ENCODE measurements at places on chromosomes 5 and 9. TPM values are rescaled to one million over a fixed set of nuclear protein-coding genes. Genes with fewer than 3 reads are reported as not detected.
A peak's percentile ranks its signal among the peaks of the same experiment; 100 is the strongest.

The ANKRD18A gene
- not detected for total RNA-seq

The GFRA3 gene
- not detected for total RNA-seq

The PCDHGB2 gene
- total RNA-seq = 5.9 TPM

The CD180 gene
- total RNA-seq = not detected

The MYOZ3 gene
- 3.4 TPM for total RNA-seq

- no peak for DNase-seq
Observed at GRCh38 chr5:68403301-68403700, 187.7 kb downstream of the PIK3R1 start.

The MARVELD2 gene
- total RNA-seq = not detected

The FBP2 gene
- not detected for total RNA-seq

The CATSPER3 gene
- not detected for total RNA-seq

The KCNV2 gene
- total RNA-seq = not detected

- no peak for DNase-seq
Observed at GRCh38 chr9:84702471-84702870, 32.9 kb downstream of the NTRK2 start.

DNA sequence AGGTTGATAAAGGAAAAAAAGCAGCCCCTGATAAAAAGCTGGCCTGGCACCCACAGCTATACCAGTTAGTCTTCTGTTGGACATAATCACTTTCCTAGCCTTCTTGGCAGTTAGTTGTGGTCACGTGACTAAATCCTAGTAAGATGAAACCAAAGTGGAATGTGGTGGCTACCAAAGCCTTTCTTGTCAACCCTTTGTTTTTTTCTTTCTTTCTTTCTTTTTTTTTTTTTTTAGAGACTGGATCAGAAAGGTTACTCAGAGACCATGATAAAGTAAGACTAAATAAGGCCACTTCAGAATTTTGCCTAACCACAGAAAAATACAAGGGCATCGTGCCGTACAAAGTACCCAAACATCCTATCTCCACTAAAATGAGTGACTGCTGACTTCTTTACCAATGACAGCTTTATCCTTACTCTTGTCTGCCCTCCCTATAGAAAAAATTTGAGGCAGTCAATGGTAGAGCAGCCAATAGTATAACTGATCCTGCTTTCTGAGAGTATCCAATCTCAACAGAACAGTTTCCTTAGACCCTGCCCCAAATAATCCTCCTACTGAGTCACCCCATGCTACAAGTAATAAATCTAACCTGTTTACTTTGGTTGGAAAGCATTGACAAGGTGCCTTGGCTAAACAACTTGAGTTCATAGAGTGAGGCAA, 14.2 kb upstream of the KIF27 start:
- DNase-seq = no peak

GRCh38 chr5:173669483-173669882, 53.0 kb upstream of the BOD1 start:
- DNase-seq = no peak

DNA sequence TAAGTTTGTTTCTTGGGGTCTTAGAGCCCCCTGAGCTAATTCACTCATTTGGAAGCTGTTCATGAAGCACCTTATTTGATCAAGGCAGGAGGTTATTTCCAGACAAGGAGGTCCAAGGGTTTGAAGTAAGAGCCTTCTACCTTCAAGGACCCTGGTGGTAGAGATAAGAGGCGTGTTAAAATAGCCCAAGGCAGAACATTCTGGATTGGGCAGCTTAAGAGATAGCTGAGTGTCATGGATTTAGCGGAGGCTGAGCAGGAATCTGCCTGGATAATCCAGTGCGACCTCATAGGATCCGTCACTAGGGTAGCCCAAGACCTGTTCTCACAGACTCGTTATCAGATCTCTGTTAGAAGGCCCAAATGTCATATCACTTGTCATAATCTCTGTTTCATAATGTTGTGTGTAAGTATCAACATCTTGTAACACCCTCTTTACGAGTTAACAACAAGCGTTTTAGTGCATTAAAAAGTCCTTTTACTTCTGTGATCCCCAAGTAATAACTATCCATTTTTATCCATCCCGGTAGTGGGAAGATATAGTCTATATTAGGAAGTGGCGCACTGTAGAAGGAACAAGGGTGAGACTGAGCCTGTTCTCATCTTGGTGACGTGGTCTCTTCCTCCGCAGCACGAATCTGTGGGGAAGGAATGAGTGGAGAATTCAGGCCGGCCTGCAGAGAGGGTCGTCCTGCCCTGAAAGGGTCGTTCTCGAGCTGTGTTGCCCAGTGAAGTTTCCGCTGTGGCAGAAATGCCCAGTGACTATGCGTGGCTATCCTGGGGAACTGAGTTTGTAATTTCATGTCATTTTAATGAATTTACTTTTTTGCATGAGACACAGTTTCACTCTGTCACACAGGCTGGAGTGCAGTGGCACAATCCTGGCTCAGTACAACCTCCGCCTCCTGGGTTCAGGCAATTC, 28.8 kb downstream of the SLC25A25 start:
- DNase-seq = no peak

The DIPK1B gene
- total RNA-seq = 3.2 TPM

DNA sequence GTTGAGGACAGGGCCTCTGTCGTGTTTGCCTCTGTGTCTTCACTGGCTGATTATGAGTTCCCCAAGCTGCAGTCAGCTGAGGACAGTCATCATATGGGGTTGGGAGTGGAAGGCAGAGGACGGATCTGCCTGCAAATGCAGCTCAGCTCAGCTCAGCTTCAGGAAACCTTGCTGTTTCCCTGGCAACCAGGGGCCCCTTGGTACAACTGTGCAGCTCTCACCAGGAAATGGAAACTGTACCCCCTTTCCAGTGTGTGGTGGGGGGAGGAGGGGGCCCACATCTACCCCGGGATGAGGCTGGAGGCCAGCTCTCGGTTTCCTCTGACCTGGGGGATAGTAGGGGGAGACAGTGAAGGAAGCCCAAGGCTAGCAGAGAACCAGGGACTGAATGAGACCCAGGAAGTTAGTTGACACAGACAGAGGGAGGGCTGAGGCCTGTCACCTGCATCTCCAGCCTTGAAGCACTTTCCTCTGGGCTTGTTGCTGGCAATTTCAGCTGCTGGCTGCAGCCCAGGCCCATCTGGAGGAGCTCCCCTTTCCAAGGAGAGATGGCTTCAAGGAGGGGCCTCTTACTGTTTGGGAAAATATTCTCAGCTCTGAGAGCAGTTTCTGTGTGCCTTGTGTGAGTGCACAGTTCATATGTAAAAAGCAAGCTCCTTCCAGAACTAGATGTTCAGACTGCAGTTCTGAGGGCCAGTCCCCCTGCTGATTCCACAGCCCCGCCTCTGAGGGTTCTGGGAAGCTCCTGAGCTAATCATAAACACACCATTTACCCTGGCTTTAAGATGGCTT, 6.9 kb downstream of the ANXA6 start:
- DNase-seq = peak; percentile 70

DNA sequence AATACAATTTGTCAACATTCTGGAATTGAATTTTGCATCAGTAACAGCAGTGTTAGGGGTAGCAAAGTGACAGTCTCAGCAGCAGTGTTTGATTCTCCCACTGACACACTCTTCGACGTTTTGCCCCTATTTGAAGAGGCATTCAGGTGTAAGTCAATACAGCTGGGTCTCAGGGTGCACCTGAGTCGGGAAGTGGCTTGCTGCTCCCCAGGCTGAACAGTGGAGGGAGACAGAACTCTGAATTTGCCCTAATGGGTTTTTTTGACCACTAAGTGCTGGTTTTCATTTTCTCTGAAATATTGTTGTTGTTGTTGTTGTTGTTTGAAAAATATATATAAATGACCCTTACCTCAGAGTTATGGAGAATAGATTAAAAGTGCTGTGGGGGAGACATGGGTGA, 223.2 kb downstream of the TLR4 start:
- DNase-seq = no peak

- no peak for DNase-seq
Observed at GRCh38 chr5:147481376-147481775, 28.5 kb downstream of the DPYSL3 start.

DNA sequence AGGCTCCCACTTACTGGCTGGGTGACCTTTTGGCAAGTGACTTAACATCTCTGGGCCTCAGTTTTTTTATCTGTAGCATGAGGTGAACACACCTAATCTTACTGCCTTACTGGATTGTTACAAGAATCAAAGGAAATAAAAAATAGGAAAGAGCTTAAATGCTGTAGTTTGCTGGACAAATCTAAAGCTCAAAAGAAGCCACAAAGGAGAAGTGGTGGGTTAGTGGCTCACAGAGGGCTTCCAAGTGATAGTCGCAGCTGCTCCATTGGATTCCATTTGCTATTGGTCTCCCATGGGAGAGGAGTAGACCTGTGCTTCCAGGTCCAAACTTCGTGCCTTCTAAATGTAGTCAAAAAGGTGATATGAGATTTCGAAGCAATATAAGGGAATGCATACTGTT, 123.6 kb downstream of the SEMA6A start:
- DNase-seq = no peak

DNA sequence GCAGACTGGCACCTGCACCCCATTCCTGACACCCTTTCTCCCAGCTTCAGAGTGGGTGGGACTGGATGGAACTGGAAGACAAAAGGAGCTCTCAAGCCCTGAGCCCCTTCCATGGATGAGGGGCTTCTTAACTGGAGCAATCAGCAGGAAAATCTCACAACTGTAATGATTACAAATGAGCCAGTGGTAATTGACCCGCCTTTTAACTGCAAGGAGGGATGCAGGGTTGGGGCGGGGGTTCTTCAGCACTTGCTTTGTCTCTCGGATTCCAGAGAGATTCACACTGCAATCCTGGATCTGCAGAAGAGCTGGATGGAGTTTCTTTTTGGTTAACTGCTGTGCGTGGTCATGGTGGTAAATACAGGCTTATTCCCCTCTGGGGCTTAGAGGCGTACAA, 160.1 kb upstream of the SHB start:
- no peak for DNase-seq

The SPAG8 gene
- total RNA-seq = 0.26 TPM

The TMEFF1 gene
- not detected for total RNA-seq

DNA sequence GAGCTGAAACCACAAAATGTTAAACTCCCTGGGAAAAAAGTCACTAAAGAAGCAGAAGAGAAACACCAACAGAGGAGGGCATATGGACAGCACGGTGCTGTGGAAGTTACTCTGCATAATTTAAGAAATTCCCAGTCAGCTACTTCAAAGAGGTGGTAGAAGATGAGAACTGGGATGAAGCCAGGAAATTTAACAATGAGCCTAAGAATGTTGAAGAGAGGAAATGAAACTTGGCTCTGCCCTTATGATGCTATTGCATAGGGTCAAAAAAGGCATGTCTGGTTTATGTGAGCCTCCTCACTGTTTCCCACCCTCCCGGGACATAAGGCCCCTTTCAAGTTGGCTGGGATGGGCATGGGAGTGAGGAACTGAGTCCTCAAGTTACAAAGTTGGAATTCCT, 25.4 kb upstream of the SNX18 start:
- no peak for DNase-seq

The CER1 gene
- total RNA-seq = not detected

DNA sequence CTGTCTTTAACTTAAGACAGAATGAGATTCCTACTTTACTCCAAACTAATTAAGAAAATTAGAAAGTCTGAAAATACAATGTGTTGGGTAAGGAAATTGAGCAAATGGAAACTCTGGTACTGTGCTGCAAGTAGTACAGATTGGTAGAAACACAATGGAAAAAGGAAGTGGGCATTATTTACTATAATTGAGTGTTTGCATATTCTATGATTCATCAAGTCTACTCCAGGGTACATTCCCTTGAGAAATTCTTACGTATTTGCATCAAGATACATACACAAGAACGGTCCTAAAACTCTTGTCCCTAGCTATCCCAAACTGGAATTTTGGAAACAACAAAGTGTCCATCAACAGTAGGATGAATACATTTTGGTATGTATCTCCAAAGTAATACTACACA, 123.5 kb upstream of the TARS1 start:
- no peak for DNase-seq

The SLC1A3 gene
- total RNA-seq = 2.3 TPM

The AIF1L gene
- 18.0 TPM for total RNA-seq

- no peak for DNase-seq
Observed at GRCh38 chr5:129960831-129961230, 56.6 kb downstream of the CHSY3 start.

The CAMK4 gene
- total RNA-seq = 33.9 TPM

The NAA35 gene
- 48.1 TPM for total RNA-seq

The SAXO1 gene
- total RNA-seq = 0.14 TPM

DNA sequence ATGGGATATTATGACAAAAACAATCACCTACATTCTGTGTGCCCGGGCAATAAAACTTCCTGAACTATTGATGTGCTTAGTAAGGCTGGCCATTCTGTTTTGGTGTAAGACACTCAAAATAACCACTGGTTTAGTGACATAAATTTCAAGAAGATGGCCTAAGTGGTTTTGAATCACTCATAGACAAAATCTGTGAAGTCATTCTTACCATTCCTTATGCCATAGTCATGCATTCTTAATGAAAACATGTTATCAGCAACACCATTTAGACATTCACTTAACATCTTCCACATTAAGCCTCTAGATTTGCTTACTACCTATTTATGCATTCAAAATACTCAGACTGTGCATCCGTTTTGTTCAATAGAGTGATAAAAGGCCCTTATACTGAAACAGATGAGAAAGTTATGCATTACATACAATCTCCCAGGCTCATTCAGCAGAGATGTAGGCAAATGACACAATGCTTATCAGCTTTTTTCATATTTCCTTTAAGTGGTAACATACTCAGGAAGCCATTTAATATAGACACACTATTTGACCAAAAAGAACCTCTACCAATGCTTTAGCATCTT, 848.8 kb upstream of the DMAC1 start:
- DNase-seq = no peak

DNA sequence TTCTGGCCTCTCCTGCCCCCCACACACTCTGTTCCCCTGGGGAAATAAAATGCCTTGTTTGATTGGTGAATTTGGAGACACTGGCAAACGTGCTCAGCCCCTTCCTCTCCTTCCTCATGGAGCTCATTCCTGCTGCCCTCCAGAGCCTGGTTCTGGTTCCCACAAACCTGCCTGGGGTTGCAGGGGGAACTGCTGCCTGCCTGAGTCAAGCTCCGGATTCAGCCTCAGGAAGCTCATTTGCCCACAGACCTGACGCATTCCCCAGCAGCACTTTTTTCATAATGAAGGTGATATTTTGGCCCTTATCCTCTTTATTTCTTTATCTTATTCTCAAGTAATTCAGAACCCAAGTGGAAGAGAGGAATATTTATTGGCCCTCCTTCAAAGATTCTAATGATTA, 140.5 kb downstream of the TTLL11 start:
- no peak for DNase-seq

The DRD1 gene
- not detected for total RNA-seq

DNA sequence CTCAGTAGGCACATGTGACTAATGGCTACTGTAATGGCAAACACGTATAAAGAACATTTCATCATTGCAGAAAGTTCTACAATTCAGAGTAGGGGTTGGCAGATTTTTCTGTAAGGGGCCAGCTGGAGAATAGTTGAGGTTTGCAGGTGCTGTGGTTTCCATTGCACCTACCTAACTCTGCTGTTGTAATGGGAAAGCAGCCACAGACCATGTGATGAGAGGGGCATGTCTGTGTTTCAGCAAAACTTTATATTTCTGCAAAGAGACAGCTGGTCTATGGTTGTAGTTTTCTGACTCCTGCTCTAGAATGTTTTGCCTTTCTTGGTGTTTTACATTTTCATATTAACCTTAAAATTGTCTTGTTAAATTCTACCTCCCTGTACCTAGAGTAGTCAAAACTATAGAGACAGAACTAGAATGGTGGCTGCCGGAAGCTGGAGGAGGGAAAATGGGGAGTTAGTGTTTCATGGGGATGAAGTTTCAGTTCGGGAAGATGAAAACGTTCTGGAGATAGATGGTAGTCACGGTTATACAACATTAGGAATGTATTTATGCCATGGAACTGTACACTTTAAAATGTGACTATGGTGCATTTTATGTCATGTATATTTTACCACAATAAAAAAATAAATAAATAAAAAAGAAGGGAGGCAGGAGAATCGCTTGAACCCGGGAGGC, 44.3 kb downstream of the NUP214 start:
- DNase-seq = no peak

The RNF208 gene
- not detected for total RNA-seq

The NOL8 gene
- 39.1 TPM for total RNA-seq
